HCT116 (cell line): ENCODE measurements at places on chromosomes 16 and 17.

- no peak for DNase-seq
Measured at GRCh38 chr16:66353055-66353454, 13.4 kb upstream of the CDH5 start.

- DNase-seq: no peak
Measured at GRCh38 chr16:4317532-4318450, 1.9 kb downstream of the GLIS2 start.

DNA sequence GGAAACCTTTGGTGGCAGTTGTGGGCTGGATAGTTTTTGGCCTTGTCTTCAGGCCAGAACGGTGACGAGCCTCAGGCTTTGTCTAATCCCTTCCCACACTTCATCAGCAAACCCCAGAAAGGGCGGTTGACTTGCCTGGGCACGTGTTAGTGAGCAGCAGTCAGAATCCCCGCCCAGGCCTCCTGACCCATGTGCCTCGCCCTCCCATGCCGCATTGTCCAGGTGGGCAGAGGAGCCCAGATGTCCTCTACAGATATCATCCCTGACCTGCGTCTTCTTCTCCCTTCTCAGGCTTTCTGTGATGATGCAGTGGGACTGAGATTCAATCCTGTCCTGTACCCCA lies 82.5 kb downstream of the OR1D5 start:
- DNase-seq: no peak

GRCh38 chr17:63029541-63029940 lies 63.5 kb downstream of the TANC2 start:
- no peak for DNase-seq

GRCh38 chr16:57950382-57950781 lies 20.5 kb downstream of the CNGB1 start:
- DNase-seq: no peak

GRCh38 chr17:65966072-65966695 lies 225.7 kb downstream of the CEP112 start:
- no peak for DNase-seq

DNA sequence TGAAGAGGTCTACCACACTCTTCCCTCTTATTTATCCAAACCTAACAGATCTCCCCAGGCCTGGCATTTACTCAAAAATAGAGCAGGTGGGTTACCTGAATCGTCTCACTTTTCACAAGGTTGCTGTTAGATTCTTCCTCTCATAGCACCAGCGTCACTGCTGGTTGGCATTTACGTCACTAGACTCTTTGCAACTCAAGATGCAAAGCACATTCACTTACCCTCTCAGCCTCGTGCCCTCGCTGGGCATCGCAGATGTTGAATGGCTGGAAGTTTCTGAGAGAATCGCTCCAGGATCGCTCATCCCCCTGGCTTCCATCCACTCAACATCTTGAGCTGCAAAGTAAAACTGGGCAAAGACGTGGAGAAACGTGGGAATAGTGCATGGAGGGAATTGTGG lies 21.9 kb downstream of the GSG1L start:
- no peak for DNase-seq

DNA sequence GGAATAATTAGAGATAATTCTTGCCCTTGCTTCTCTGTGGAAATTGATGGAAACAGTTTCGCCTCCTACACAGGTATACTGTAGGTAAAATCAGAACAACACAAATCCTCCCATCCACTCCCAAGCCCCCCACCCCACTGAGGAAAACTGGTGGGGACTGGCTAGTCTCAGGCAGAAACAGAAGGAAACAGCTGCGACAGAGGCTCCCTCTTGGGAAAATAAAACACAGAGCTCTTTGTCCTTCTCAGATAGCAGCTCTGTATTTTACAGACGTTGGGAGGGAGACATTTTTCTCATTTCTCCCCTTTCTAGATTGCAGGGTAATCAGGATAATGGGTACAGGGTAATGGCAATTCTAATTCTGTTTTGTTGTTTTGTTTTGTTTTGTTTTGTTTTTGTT lies 1.1 kb downstream of the SLFN13 start:
- no peak for DNase-seq

- no peak for DNase-seq
Measured at GRCh38 chr17:80477647-80478478, 1.5 kb upstream of the NPTX1 start.

DNA sequence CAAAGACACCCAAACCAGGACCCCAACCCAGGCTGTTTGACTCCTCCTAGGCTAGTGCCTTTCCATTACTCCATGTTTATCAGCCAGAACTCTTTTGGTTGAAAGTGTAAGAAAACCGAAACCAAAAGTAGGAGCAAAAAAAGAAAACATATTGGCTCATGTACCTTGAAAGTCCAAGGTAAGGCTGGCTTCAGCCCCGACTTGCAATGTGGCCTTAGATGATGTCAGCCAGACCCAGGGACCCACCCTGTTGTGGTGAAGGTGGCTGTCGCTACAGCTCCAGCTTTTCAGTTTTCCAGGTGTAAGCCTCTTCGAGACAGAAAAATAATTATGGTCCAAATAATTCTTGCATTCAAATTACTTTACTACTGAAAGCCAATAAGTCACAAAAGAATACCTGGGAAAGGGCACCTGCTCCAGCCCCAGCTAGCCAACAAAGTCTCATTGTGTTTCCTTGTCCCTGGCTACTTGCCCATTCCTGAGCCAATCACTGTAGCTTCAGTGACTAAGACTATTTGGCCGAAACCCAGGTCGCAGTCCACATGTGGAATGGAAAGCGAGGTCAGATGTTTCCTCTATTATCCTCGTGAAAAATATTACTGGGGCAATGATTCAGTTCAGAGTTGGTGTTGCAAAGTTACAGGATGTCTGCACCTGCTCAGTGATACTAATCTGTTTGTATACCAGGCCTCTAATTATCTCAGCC lies 20.7 kb downstream of the DNAH9 start:
- no peak for DNase-seq
